ENCODE measurements at places on chromosomes 13 and 19.
A peak's percentile ranks its signal among the peaks of the same experiment; 100 is the strongest.

DNA sequence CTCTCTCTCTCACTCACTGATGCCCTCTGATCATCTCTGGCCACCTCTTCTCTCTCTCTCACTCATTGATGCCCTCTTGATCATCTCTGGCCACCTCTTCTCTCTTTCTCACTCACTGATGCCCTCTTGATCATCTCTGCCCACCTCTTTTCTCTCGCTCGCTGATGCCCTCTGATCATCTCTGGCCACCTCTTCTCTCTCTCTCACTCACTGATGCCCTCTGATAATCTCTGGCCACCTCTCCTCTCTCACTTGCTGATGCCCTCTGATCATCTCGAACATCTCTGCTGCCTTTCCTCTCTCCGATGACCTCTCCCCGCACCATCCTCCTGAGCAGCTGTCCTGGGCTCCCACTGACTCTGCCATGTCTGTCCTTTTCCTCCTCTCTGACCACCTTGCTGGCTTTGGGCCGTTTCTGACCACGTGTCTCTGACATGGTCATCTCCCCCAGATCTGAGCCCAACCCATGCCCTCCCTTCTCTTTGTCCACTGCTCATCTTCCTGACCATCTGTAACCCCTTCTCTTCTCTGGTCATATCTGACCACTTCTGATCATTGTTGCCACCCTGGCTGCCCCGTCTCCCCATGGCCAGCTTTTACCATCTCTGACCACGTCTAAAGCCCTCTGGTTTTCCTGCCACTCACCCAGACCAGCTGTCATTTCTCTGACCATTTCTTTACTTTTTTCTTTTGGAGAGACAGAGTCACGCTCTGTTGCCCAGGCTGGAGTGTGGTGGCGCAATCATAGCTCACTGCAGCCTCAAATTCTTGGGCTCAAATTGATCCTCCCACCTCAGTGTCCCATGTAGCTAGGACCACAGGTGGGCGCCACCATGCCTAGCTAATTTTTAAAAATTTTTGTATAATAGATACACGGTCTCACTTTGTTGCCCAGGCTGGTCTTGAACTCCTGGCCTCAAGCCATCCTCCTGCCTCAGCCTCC is 2.4 kb downstream of the LRFN3 start:
- no peak for DNase-seq

- DNase-seq: no peak
These were observed 19.4 kb upstream of the ADGRE5 start for GRCh38 chr19:14361824-14362223.

GRCh38 chr19:48683349-48683748 is 10.5 kb upstream of the NTN5 start:
- no peak for DNase-seq

DNA sequence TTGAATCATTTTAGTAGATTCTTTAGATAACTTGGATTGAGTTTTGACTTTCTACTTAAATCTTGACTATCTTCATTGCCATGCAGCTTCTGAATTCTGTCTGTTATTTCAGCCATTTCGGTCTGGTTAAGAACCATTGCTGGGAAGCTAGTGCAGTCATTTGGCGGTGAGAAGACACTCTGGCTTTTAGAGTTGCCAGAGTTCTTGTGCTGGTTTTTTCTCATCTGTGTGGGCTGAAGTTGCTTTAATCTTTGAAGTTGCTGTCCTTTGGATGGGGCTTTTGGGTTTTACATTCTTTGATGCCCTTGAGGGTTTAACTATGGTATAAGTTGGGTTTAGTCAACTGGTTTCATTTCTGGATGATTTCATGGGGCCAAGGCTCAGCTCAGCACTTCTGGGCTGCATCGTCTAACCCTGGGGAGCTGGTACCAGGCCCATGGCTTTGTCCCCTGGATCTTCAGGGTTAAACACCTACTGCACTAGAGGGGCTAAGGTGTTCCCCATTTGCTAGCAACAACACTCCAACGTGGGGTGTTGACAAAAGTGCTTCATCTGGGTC is 10.0 kb upstream of the IGFL2 start:
- no peak for DNase-seq

GRCh38 chr13:22017226-22017625 is 346.4 kb downstream of the FGF9 start:
- no peak for DNase-seq

DNA sequence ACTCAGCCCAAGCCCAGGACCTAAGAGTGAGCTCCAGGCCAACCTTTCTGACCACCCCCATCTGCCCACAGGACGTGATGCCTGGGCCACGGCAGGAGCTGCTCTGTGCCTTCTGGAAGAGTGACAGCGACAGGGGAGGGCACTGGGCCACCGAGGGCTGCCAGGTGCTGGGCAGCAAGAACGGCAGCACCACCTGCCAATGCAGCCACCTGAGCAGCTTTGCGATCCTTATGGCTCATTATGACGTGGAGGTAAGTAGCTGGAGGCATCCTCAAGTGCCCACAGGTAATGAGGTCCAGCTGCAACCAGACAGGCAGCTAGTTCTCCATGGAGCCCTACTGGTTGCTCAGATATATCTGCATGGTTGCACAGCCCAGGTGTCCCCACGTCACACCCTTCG is 14.8 kb downstream of the DDX39A start:
- no peak for DNase-seq

GRCh38 chr13:33015791-33016323 is 366 bp upstream of the KL start:
- DNase-seq: no peak

DNA sequence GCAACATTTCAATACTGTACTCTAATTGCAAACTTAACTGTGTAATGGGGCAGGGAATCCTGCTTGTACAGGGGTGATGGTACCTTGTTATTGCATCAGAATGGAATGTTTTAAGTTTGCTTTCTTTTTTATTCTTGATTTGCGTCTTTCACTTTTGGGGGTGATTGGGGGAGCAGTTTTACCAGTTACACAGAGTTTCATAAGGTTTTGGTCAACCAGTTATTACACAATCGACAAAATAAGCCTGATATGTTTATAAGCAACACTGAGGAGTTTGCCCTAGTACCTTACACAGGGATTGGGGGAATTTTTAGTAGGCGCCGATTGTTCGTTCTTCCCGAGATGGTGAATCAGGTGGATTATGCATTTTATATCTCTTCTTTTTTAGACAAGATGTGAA is 2.7 kb downstream of the KLF5 start:
- DNase-seq: no peak

- DNase-seq: no peak
These were observed 67.8 kb downstream of the SUCLA2 start for GRCh38 chr13:47932950-47933923.

DNA sequence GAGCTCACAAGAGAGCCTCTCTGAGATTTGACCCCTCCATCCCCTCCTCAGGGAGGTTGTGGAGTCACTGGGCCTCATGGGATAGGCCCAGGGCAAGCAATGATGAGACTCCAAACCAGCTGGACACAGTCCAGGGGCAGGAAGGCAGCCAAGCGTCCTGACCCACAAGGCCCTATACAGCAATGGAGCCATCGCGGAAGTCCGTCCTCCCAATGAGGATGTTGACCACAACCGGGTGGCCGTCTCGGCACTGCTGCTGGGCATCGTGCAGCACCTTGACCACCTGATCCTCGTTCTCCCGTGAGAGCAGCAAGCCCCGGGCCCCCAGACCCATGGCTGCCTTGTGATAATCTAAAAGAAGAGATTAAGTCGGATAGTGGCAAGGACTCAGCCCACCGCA is 7.9 kb downstream of the SYDE1 start:
- peak; percentile 44 for DNase-seq

DNA sequence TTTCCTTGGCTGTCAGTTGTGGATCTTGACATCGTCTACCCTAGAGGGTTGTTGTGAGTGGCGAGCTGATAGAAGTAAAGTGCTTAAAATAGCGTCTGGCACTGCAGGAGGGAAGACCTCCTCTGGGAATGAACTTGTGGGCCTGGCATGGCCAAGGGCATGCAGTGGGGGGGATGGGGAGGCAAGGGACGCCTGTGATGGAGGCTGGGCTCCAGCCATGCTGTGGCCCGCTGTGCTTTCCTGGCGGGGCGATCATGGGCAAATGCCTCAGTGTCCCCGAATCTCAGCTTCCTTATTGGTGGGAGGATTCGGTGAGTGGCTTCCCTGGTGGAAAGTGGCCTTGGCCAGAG is 10.7 kb downstream of the CARM1 start:
- DNase-seq: no peak

DNA sequence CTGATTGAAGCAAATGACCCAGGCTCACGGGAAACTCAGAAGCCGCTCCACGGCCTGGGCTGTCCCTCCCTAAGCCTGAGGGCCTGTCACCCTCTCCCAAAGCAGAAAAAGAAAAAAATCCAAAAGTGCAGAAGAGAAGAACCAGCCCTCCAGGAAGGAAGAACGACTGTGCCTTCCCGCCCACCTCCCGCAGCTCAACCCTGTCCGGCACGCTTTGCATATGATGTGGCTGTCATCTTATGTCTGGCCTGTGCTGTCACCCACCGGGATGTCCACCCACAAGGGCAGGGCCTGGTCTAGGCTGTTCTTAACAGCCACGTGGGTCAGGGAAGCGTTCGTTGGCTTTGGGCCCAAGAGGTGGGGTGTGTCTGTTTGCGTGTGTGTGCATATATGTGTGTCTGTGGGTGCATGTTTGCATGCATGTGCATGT is 13.7 kb downstream of the ZBTB7A start:
- DNase-seq: no peak

GRCh38 chr13:111536075-111536642 is 215.7 kb downstream of the TEX29 start:
- DNase-seq: no peak

GRCh38 chr19:41941410-41942202 is 13.4 kb upstream of the ERFL start:
- no peak for DNase-seq

DNA sequence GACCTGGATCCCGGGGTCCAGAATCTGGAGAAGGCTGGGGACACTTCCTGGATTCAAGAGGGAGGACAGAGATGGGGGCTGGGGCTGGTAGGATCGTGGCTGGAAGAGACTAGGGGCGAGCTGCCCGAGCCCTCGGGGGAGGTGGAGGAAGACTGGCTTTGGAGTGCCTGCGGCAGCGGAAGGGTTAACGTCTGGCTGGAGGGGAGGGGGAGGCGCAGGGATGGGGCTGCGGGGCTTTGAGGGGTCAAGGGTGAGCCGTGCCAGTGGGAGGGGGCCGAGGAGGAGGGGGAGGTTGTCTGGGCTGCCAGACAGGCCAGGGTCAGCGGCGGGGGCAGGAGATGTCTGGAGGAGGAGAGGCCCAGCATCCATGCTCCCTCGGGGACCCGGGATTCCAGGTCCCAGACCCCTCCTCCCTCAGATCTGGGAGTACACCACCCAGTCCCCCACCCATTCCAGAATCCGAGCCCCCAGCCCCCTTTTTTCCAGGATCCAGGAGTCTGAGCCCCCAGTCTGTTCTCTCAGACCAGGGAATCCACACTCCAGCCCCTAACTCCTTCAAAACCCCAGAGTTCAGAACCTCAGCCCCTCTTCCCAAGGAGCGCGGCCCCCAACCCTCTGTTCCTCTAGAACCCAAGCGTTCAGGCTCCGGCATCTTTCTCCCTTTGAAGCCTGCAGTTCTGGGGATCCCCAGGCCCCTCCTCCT is 3.2 kb upstream of the SPACA6 start:
- DNase-seq: no peak

DNA sequence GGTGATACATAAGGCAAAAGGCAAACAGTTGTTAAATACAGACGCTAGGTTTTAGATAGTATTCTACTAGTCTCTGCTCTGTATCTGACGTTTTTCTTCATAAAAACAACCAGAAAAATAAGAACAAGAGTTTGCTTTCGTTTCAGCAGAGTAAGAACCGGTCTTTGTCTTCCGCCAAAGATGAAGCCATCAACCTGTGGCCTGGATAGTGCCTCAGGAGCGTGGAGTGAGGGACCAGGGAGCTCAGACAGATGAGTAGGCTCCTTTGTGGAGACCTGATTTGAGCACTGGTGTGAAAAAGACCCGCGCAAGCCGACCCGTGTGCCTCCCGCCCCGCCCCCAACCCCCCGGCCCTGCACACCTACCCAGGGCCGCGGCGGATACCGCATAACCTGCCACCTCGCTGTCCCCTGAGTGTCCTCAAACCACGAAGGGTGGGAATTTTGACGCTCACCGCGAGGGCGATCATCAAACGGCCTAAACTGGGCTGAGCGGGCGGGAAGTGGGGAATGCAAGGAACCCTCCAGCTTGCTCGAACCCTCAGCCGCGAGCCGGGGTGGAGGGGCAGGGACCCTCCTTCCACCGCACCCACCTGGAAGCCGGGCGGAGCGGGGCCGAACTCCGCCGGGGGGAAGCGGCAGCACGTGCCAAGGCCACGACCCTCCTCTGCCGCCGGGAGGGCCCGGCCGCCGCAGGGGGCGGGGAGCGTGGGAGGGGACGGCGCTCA is 866 bp upstream of the LMO7 start:
- DNase-seq: no peak

- DNase-seq: no peak
These were observed 5.1 kb upstream of the KLF2 start for GRCh38 chr19:16319481-16319880.

DNA sequence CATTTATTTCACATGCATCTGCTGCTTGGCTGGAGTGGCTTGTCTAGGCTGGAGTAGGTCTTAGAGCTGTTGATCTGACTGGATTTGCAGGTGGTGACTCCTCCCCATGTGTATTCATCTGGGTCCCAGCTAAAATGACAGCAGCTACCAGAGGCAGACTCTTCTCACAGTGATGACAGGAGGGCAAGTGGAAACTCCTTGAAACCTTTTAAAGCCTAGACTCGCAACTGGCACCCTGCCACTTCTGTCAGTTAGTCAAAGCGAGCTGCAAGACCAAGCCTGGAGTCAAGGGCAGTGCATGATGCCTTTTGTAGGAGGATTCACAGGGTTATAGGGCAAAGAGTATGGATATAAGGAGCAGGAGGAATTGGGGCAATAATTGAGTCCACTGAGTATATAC is 65.2 kb downstream of the TEX26 start:
- no peak for DNase-seq
